Immature natural killer cell (primary cell): ENCODE measurements at places on chromosomes 2 and 18.

DNA sequence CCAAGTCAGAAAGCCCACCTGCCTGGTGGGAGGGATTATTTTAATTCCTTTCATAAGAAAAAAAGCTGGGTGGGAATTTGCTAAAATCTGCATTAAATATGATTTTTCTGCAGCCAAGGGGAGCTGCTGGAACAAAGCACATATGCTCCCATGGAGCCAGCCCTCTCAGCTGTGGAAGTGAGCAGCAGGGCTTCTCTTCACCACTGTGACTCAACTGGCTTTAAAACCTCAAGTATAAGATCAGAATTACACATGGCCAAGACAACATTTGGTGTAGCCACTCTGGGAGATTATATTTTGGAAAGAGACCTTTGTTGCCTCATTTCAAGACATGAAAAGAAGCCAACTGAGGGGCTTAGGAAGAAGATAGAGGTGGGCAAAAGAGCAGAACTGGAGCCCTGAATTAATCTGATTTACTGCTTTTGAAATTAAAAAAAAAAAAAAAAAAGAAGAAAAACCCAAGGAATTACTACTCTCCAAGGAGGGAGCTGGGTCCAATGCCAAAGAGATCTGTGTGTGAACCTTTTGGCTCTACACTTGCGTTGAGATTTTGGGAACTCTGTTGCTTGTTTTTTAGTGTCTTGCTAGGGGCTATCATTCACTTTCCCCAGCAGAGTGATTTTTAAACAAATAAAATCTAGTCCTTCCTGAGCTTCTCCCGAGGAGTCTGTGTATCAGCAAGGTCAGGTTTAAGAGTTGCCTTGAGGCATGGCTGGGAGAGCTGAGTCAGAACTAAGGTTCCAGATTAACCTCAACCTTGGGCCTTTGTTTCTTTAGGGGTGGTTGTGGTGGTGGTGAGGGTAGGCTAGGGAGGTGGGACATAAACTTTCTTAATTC is 6.0 kb downstream of the LHCGR start:
- no peak for DNase-seq

GRCh38 chr2:16188261-16188890 is 248.0 kb downstream of the MYCN start:
- DNase-seq, result no peak

DNA sequence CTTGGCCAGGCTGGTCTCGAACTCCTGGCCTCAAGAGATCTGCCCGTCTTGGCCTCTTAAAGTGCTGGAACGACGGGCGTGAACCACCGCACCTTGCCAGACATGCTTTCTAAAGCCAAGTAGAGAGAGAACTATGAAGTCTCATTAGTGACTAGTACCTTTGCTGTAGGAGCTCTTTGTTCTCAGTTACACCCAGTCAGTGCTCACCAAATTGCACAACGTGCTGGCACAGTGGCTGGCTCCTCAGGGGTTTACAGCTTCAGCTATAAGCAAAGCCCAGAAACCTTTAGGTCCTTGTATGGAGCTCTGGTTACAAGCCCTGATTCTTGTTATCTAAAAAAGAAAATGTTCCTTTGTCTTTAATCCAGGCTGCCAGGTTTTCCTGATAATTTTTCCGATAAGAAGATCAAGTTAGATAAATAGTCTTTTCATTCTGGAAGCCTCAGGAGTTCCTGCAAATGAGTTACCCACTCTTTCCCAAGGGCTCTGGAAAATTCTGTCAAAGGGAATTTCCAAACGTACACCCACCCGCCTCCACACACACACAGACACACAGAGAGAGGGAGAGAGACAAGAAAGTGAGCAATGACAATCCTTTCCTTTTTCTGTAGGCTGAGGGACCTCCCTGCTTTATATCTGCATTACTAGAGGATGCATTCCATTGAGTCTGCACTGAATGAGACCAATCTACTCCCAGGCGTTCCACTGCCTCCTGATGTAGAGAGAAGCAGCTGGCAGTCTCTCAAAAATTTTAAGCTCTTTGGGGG is 100.2 kb upstream of the CSRNP3 start:
- no peak for DNase-seq

- no peak for DNase-seq
Observed at GRCh38 chr2:231919341-231920035, 6.7 kb downstream of the NPPC start.

GRCh38 chr2:238294393-238295143 is 6.2 kb upstream of the PER2 start:
- no peak for DNase-seq

DNA sequence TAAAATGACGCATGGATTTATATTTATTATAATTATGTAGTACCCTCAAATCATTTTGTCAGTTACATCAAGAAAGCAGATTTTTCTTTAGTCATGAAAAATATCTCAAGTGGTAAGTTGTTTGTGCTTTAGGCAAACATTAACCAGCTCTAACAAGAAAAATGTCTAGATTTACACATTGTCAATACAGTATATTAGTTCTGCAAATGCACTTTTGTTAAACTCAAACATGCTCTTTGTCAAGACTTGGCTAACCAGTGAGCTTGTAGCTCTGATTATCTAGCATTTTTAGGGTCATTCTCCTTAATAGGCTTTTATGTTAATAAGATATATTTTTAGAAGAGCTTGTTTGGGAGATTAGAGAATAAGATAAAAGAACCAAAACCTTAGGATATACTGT is 32.7 kb downstream of the SCRN3 start:
- DNase-seq, result no peak
